ENCODE measurements at places on chromosomes 11 and 22.

DNA sequence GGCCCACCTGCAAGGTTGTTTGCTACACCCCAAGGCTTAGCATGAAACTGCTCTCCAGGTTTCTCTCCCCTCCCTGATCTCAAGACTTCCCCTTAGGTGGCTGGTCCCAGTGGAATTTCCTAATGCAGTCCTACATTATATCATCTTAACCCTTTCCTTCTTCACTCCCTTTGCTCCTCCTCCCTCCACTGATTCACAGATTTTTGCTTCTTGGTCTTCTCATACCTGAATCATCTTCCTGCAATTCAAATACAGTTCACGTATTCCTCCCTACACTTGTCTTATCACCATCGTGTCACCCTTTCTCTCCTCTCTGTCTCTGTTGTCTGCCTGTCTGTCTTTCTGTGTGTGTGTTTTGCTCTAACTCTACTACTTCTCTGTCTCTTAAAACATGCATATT is 17.0 kb downstream of the MMP10 start:
- DNase-seq, result no peak

GRCh38 chr22:28817919-28818859 is 17.8 kb upstream of the XBP1 start:
- DNase-seq, result no peak

GRCh38 chr11:66106786-66107599 is 36.9 kb downstream of the PACS1 start:
- DNase-seq, result no peak

DNA sequence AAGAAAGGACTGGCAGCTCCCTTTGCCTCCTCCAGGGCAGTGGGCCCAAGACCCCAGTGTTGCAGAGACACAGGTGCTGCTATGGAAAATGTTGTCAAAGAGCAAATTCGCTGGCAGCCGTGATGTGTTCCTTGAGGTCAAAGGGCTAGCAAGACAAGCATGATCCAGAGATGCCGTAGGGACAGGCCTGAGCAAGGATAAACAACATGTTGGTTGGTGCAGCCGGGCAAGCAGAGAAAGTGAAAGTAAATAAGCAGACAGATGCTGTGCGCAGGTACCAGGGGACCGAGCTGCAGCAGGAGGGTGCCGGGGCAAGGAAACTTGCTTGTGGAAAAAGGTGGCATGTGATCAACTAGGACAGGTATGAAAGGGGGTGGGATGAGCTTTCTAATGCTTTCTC is 125.5 kb upstream of the NECTIN1 start:
- DNase-seq, result no peak

DNA sequence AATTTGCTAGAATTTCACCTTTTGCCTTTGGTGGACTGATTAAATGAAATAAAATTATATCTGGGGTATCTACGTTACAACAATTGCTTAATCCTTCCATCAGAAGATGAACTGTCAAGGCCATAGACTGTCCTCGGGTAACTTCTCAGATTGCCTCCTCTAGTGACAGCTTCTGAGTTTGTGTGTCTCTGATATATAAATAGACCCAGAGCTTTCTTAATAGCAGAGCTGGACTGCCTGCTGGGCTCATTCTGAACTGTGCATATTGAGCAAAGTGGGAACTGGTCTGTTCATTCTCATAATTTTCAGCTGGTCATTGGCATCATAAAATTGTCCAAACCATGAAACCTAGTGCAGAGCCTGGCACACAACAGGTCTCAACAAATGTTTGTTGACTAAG is 99.1 kb upstream of the GRAMD1B start:
- no peak for DNase-seq

DNA sequence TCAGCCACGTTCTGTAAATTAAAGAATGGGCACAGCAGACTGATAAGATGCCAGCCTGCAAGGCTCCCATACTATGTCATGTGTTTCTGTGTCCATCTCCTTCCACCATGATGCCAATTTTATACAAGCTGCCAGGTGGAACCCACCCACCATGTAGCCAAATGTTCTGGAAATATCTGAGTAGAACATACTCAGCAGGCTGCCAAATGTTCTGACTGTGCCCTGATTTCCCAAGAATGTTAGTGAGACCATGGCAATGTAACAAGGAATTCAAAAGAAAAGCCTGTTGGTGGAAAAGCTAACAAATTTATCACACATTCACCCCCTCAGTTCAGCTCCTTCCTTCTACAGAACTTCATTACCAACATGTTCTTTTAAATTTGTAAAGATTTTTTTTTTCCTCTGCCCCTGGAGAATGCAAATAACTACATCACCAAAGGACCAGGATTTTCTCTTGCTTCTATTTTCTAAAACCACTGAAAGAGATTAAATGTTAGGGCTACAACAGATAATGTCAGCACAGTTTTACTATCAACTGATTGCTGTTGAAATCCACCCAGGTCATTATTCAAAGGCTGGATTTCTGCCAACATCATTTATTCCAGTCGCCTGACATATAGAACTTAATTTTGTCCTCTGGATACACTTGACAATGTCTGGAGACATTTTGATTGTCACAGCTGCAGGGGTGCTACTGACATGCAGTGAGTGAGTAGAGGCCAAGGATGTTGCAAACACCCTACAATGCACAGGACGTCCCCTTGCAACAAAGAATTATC is 3.1 kb downstream of the DMC1 start:
- DNase-seq, result no peak

DNA sequence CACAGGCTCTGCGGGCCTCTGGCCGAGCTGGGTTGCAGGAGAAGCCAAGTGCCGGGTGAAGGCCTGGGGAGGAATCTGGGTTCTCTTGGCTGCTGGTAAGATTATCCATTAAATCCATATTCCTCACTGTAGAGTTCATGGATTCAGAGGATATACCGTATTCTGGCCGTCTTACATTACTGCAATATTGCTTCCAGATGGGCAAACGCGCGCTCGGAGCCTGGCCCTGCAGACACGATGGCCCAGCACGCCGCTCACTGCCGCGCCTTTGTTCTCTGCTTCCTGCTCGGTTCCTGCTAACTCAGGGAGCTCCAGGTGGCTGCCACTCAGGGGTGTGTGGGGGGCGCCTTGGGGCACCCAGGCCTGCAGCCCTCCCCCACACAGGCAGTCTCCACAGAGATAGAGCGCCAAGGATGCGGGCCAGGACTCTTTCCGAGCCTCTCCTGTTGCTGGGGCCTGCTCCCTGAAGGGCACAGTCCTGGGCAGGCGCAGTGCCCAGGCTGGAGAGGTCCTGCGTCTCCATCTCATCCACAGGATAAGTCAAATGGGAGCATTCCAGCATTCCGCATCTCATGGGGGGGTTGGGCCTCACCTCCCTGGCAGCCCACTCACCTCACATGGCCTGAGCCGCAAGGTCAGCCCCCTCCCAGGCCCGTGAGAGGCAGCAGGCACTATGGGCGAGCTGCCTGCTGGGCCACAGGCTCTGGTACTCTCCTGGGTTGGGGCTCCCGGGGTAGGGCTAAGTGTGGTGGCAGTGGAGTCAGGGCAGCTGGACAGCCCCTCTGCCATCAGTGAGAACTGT is 14.1 kb upstream of the KCNQ1OT1 start:
- no peak for DNase-seq

- no peak for DNase-seq
Observed at GRCh38 chr22:44894321-44894720, 115.5 kb downstream of the PHF21B start.

DNA sequence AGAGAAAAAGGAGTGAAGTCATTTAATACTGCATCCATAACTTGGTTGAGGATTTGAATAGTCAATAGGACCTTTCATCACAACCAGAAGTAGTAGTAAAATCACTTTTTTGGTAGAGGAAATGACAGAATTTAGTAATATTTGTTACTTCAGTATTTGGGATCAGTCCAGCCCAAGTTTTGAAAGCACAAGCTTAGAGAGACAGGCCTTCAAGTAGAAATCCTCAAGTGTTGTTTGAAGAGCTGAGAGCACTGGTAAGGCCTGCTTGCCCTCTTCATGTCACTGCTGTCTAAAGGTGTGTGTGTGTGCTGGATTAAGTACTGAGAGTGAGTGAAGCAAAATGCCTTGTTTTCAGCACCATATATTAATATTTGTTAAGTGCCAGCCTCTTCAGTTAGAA is 137.3 kb downstream of the WNT11 start:
- DNase-seq, result no peak

DNA sequence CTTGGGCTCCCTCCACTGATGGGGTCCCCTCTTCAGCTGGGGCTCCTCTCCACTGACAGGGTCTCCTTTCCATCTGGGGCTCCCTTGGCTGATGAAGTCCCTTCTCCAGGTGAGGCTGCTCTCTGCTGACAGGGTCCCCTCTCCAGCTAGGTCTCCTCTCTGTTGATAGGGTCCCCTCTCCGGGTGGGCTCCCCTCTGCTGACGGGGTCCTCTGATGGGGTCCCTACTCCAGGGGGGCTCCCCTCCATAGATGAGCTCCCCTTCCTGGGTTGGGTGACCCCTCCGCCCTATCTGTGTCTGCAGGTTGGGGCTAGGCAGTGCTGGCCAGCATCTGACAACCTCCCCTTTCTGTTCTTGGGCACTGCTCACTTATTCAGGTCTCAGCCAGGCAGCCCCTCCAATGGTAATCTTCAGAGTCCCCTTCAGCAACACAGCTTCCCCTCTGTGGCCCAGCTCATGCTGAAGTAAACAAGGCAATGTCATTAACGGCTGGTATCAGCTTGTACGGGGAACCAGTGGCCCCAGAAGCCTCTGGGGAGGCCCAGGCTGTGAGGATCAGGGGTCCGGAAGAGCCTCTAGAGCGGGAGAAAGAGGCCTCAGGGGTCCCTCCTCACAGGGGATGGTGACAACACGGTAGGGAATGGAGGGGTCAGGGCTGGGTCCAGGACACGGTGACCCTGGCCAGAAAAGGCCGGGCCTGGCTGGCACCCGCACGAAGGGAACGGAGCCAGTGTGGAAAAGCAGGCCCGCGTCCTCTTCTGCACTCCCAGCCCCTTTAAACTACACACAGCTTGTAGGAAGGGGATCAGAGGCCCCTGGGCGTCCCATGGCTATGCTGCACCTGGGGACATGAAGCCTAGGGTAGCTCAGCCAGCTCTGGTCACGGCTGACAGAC is 9.6 kb upstream of the CD81 start:
- no peak for DNase-seq

GRCh38 chr11:128914216-128915148 is 23.3 kb downstream of the KCNJ5 start:
- DNase-seq, result no peak

DNA sequence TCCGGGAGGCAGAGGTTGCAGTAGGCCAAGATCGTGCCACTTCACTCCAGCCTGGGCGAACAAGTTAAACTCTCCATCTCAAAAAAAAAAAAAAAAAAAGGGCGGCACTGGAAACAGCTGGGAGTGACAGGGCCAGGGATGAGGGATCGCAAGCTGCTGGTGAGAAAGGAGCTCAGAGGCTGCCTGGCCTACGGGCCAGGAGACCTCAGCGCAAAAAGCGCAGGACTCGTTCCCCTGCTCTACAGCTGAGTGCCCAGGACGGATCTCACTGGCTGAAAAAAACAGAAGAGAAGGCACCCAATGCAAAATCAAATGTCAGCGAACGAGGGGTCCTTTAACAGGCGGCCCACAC is 650 bp upstream of the NUP50 start:
- DNase-seq, result no peak

GRCh38 chr22:36887162-36887561 is 26.3 kb upstream of the CSF2RB start:
- DNase-seq, result no peak

DNA sequence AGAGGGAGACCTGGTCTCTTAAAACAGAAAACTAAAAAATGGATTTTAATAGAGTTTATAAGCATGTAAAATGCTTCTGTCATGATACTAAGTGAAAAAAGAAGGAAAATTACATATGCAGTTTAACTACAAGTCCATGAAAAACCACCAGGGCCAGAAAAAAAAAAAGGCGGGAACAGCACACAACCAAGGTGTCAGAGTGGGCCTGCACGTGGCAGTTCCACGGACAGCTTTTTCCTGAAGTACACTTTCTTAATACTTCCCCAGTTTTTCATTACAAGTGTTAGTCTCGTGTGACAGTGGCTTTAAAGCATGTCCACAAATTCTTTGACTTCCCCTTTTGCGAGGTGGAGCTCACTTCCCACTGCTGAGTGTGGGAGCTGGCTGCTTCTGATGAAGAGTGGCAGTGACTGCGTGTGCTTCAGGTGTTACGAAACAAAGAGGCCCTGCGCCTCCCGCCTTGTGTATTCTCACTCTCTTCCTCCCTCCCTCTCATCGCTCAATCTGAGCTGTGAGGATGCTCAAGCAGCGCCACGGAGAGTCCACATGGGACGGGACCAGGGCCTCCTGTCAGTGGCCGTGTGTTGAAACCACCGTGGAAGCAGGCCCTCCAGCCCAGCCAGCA is 16.4 kb downstream of the PPM1F start:
- DNase-seq, result no peak

GRCh38 chr11:66101066-66101464 is 31.0 kb downstream of the PACS1 start:
- no peak for DNase-seq

GRCh38 chr11:128719556-128719824 is 25.6 kb downstream of the FLI1 start:
- no peak for DNase-seq

DNA sequence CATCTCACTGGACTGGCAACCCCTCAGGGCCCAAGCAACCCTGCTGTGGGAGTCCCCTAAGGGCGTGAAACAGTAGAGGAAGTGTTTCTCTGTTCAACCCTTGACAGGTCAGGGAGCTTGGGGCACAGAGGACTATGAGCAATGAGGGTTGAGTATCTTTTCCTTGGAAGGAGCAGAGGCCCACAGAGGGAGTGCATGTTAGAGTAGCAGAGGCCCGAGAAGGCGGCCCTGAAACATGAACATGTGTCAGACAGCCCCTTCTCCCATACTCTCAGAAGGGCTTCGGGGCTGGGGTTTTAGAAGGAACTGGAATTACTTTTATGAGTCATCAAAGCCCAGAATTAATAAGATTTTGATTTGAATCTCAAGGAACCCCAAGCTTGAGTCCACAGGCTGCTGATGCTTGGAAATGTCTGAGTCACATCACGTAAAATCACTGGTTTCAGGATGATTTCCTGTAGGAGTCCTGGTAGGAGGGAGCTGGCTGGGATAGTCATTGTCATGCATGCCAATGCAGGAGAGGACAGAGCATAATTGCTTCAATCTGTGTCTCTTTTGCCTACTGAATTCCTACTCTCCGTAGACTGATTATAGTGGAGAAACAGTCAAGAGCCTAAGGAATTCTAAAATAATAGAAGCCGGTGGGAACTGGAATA is 22.6 kb downstream of the C11orf71 start:
- DNase-seq, result no peak

DNA sequence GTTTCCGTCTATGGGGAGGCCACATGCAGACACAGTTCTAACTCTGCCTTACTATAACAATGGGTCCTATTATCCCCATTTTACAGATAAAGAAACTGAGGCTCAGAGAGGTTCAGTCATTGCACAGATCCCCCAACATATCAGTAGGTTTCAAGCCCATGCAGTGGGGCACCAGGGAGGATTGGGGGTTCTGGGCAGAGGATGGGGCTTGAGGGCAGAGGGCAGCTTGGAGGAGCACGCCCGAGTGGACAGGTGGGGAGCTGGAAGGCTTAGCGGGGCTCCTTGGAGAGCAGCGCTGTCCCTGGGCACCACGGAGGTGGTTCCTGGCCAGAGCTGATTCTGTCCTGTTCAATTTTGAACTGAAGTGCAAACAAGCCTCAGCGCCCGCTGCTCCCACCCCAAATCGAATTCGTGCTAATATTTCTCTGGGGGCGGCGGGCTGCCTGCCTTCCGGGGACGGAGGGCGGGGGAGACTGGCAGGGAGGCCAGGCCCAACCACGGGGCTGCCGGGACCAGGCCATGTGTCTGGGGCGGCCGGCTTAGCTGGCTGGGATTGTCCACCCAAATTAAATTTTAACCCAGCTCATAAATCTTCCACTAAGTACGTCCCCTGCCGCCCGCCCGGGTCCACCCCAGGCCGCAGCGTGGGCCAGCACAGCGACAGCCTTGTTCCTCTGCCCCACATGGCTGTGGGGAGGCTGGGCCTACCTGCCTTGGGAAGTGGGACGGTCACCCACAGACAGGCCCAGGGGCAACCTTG is 49.4 kb downstream of the FLRT1 start:
- DNase-seq, result no peak

GRCh38 chr11:100929377-100929776 is 200.2 kb downstream of the PGR start:
- DNase-seq, result no peak

Data from activated CD8-positive, alpha-beta memory T cell treated with anti-CD3 and anti-CD28 coated beads for 1 hour (primary cell).